ENCODE measurements at places on chromosomes 12 and 14. TPM values are rescaled to one million over a fixed set of nuclear protein-coding genes. Genes with fewer than 3 reads are reported as not detected.

AQP2 gene
- total RNA-seq, result not detected

REM2 gene
- total RNA-seq, result not detected

DNA sequence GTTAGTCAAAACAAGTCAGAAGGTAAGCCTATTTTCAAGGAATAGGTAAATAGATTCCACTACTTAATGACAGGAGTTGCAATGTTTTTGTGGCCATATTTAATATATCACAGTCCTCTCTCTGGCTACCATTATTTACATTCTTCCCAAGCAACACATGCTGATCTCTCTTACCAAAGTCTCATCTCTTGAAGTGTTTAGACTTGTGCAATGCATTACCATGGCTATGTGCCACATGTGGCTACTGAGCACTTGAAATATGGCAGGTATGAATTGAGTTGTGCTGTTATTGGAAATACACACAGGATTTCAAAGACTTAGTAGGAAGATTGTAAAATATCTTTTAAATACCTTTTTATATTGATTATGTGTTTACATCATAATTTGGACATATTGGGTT lies 262.4 kb upstream of the PDE3A start:
- H3K4me3 ChIP-seq, result no peak overlapping the region
- H3K36me3 ChIP-seq, result no peaks in the 10 kb centered on the region
- no peak for DNase-seq
- H3K27me3 ChIP-seq, result no peaks in the 10 kb centered on the region
- peaks cover 39% of the 10 kb centered on the region for H3K4me1 ChIP-seq

DNA sequence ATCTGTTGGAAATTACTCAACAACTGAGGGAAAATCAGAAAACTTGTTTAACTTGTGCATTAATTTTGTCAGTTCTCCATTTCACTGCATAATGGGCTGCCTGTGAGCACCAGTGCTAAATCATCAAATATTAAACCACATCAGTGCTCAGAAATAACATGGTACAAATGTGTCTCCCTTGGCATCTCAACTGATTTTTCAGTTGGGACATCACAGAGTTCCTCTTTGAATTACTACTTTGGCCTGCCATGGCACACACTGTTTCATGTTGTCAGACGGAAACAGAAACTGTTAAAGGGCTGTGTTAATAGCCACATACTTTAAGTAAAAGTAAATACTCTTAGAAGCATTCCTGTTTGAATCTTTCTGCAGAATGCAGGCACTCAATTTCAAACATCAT lies 42.1 kb upstream of the STRN3 start:
- H3K4me1 ChIP-seq, result peaks cover 19% of the 10 kb centered on the region
- DNase-seq, result no peak
- no peak overlapping the region for H3K4me3 ChIP-seq
- H3K27ac ChIP-seq, result no peak overlapping the region
- H3K27me3 ChIP-seq, result no peaks in the 10 kb centered on the region

APOF gene
- total RNA-seq, result not detected

DNA sequence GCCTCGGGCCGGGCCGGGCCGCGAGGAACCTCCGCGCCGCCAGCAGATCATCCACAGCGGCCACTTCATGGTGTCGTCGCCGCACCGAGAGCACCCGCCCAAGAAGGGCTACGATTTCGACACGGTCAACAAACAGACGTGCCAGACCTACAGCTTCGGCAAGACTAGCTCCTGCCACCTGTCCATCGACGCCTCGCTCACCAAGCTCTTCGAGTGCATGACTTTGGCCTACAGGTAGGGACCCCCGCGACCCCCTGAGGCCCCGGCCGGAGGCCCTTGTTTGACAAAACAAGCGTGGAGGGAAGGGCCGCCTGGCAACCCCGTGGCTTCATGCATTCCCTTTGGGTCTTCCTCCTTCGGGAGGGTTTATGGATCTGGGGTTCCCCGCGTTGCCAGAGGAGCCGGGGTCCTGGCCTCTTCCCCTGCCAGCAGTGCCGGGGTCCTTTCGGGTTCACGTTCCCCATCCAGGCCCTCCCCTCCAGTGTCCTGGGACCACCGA lies 526 bp downstream of the MLXIP start:
- peak overlapping the region; percentile 91 for H3K27ac ChIP-seq
- H3K4me1 ChIP-seq, result peaks cover 47% of the 10 kb centered on the region
- H3K4me3 ChIP-seq, result peak overlapping the region; percentile 79
- H3K36me3 ChIP-seq, result peaks cover 5% of the 10 kb centered on the region

NRXN3 gene
- total RNA-seq, result 7.0 TPM

- no peak overlapping the region for H3K27ac ChIP-seq
- no peak overlapping the region for H3K4me3 ChIP-seq
- no peaks in the 10 kb centered on the region for H3K27me3 ChIP-seq
- no peak for DNase-seq
- H3K36me3 ChIP-seq, result no peaks in the 10 kb centered on the region
- H3K4me1 ChIP-seq, result peaks cover 25% of the 10 kb centered on the region
Observed at GRCh38 chr12:64187370-64187769, 34.7 kb downstream of the KICS2 start.

GRCh38 chr12:123741937-123742572 lies 20.0 kb upstream of the DNAH10 start:
- no peak for DNase-seq
- H3K27ac ChIP-seq, result no peak overlapping the region
- H3K27me3 ChIP-seq, result no peaks in the 10 kb centered on the region
- peaks cover 53% of the 10 kb centered on the region for H3K36me3 ChIP-seq

GRCh38 chr14:20782280-20782890 lies 1.3 kb downstream of the RNASE6 start:
- DNase-seq, result no peak
- peaks cover 5% of the 10 kb centered on the region for H3K4me1 ChIP-seq
- no peak overlapping the region for H3K27ac ChIP-seq
- H3K27me3 ChIP-seq, result no peaks in the 10 kb centered on the region

DNA sequence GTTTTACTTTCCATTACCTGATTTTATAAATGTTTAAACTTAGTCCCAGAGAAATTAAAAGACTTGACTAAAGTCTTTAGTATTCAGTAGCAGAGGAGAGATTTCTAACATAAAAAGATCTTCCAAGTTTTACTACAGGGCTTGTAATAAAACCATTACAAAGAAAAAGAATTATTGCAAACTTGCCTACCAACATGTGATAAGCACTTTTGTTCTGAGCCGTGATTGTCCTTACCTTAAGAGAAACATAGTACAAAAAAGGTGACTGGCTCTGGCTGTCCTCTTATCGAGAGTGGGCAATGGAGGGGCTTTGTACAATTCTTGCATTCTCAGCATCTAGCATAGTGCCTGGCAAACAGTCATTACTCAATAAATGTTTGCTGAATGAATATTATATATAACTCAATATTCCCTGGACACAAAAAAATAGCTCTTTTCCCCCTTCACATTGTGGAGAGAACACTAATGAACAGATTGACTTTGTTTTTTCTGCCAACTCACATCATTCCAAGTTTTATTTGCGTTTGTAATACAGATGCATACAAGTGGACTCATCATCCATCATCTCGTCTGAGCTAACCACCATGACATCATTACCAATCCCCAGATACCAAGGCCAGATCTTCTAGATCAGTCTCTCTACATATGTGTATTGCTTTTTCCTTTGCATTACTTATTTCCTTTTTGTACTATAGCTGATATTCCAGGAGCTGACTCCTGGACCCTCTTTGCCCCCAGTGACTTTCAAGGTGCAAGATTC lies 192.8 kb upstream of the EEA1 start:
- H3K4me1 ChIP-seq, result peaks cover 20% of the 10 kb centered on the region
- H3K4me3 ChIP-seq, result no peak overlapping the region
- no peaks in the 10 kb centered on the region for H3K36me3 ChIP-seq
- no peaks in the 10 kb centered on the region for H3K27me3 ChIP-seq

GRCh38 chr14:101789222-101789621 lies 27.7 kb downstream of the PPP2R5C start:
- DNase-seq, result no peak
- no peak overlapping the region for H3K4me3 ChIP-seq
- H3K27ac ChIP-seq, result no peak overlapping the region
- peaks cover 17% of the 10 kb centered on the region for H3K4me1 ChIP-seq

DNA sequence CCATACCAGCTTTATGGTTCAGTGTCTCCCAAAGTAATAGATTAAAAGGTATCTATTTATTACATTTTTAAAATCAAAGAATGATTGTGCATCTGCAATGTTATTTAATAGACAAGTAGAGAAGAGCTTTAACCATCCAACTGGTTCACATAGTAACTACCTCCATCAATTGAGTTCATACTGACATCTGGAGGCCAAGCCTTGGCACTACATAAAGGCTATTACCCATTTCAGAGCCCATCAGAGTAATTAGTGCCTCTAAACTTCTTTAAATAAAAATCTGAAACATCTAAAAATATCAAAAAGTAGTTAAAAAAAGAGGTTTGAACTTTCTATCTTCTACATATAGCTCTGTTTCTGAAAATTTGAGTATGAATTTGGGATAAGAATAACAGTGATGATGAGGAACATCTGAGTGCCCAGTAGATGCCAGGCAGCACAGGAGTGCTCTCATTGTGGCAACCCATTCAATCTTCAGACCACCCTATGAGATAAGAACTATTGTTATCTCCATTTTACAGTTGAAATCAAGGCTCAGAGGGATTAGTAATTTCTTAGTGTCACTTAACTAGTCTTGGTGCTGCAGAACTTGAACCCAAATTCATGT lies 132.9 kb upstream of the DAAM1 start:
- H3K4me1 ChIP-seq, result peaks cover 17% of the 10 kb centered on the region
- peaks cover 1% of the 10 kb centered on the region for H3K36me3 ChIP-seq
- H3K27ac ChIP-seq, result peak overlapping the region; percentile 51

DNA sequence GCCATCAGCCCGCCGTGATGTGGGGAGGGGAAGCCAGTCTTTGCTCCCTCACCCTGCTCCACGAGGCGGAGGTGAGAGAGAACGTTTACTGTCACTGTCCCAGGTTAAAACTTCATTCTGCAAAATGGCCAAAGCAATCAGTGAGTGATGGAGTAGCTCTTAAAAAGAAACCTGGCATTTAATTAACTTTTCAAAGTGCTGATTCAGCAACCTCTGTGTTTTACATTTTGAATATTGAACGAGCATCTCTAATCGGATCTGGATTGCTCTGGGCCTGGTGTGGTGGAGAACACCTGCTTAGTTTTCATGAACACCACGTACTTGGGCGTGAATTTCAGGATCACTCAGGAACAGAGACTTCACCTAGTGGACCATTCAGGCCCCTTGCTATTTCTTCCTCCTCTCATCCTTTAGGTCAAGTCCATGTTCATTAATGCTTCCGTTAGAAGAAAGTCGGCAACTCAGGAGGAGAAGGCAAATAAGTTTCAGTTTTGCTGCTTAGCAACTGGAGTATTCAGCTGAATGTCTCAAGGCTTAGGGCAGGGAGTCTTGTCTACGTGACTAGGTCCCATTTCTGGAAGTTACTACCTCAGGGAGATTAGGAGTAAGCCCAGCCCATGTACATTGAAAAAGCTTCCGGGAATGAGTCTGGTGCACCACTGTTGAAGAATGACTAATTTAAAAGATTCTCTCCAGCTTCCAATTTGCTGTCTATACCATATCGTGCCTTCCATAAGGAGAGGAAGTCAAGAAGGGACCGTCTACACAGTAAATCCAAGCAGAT lies 68.2 kb downstream of the IFT43 start:
- no peaks in the 10 kb centered on the region for H3K4me1 ChIP-seq
- no peak for DNase-seq
- H3K36me3 ChIP-seq, result peaks cover 4% of the 10 kb centered on the region
- H3K27ac ChIP-seq, result no peak overlapping the region
- no peaks in the 10 kb centered on the region for H3K27me3 ChIP-seq

ATXN3 gene
- total RNA-seq, result 20.0 TPM

DNA sequence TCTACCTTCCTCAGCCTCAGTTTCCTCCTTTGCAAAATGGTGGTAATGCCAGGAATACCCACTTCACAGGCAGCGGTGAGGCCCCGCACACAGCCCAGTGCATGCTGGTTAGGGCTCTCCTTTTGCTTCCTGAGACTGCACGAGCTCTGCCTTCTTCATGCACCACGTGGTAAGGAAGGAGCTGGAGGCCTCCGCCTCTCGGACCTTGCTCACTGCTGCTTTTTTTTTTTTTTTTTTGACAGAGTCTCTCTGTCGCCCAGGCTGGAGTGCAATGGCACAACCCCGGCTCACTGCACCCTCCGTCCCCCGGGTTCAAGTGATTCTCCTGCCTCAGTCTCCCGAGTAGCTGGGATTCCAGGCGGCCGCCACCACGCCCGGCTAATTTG lies 18.1 kb downstream of the TAMALIN start:
- no peaks in the 10 kb centered on the region for H3K36me3 ChIP-seq
- peaks cover 27% of the 10 kb centered on the region for H3K4me1 ChIP-seq
- H3K27me3 ChIP-seq, result no peaks in the 10 kb centered on the region
- no peak for DNase-seq
- H3K4me3 ChIP-seq, result no peak overlapping the region

- no peaks in the 10 kb centered on the region for H3K36me3 ChIP-seq
- peaks cover 15% of the 10 kb centered on the region for H3K4me1 ChIP-seq
- H3K4me3 ChIP-seq, result no peak overlapping the region
- peak overlapping the region; percentile 52 for H3K27ac ChIP-seq
- DNase-seq, result no peak
- no peaks in the 10 kb centered on the region for H3K27me3 ChIP-seq
Observed at GRCh38 chr12:46608431-46609272, 217.1 kb downstream of the SLC38A4 start.

CDCA3 gene
- 4.1 TPM for total RNA-seq

DNA sequence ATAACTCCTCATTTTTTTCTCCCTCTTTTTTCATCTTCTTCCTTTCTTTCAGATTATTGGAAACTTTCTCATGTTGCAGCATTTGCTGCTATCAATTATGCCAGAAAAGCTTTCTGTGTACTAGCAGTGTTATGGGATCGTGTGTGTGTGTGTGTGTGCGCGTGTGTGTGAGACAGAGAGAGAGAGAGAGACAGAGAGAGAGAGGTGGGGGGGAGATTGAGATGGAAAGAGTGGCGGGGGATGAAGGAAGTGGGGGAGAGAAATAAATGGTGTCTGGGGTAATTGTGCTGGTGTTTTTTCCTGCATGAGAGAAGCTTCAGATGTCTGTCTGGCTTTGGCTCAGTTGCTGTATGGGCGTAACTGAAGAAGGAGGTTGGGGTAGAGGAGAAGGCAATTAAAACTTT lies 268.9 kb downstream of the RAD51B start:
- H3K27me3 ChIP-seq, result no peaks in the 10 kb centered on the region
- DNase-seq, result no peak
- H3K4me3 ChIP-seq, result peak overlapping the region; percentile 16
- peak overlapping the region; percentile 42 for H3K27ac ChIP-seq
- peaks cover 4% of the 10 kb centered on the region for H3K36me3 ChIP-seq

DNA sequence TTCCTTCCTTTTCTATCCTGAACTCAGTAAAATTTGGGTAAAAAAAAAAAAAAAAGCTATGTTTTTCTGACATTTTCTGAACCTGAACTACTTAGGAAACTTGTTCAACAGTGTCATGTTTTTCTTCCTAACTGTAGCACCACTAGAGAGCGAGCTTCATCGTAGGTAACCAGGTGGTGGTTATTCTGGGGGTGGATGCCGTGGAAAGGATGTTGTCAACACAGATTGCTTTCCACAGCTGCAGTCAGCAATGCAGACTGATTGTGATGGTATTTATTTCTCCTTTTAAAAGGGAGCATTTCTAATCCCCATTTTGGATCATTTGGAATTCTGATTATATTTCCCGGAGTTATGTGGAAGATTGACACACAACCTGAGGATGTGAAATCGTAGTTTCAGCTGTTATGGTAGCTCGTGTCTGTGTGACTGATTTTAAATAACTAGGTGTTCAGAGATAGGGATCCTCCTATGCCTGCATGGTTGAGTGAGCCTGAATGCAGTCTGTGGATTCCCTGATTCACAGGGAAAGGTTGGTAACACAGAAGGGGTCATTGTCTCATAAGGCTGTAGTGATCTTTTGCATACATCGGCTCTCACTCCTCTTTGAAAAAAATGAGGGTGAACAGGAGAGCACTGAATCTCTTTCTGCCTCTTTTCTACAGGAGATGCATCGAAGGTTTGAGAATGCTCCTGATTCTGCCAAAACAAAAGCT lies 113.2 kb downstream of the ERC1 start:
- no peak for DNase-seq
- H3K27ac ChIP-seq, result no peak overlapping the region
- peaks cover 4% of the 10 kb centered on the region for H3K36me3 ChIP-seq
- H3K4me1 ChIP-seq, result peaks cover 18% of the 10 kb centered on the region
